ENCODE measurements at places on chromosomes 7 and 10.

DNA sequence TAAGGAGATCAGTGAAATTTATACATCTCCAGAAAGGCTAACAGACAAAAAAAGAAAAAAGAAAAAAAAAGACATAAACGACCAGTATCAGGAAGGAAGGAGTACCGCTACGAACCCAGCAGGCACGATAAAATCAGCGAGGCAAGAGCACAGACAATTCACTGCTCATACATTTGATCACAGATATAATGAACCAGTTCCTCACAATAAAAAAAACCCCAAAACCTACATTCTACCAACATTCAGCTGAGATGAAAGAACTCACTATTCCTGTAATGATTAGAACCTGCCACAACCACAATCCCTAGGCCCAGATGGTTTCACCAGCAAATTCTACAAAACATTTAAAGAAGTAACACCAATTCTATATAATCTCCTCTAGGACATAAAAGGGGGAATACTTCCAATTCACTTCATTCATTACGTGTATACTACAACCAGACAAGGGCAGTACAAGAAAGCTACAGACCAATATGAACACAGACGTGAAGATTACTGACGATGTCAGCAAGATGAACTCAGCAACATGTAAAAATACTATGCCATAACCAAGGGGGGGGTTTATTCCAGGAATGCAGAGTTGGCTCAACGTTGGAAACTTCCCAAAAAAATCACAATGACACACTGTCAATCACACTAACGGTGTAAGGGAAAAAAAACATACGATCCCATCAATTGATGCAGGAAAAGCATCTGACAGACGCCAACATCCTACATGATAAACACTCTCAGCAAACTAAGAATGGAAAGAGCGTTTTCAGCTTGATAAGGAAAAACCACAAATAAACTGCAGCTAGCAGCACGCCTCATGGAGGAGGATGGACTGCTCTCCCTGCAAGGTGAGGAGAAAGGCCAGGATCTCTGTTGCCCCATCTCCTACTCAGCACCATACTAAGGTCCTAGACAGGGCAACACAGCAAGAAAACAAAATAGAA is 256.2 kb downstream of the ELFN1 start:
- peak; percentile 62 for DNase-seq

GRCh38 chr10:109668154-109668665 is 255.1 kb downstream of the XPNPEP1 start:
- DNase-seq = no peak

DNA sequence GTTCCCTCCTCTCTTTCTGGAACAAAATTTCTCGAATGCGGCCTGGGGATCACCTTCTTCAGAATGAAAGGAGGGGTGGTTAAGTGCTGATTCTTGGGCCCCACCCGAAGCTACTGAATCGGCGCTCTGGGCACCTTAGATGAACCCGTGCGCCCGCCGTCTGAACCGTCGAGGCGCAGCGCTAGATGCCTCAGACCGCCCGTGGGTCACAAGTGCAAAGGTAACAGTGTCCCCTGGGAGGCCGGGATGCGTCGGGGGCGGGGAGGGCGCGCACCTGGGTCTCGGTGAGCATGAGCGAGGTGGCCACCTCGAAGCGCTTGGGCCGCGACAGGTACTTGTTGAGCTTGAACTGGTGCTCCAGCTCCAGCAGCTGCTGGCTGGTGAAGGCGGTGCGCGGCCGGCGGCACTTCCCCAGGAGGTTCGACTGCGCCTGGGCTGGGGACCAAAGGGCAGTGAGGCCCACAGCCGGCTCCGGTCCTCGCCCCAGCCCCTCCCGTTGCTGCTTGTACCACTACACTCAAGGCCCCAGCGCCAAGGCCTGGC is 4.2 kb downstream of the MNX1 start:
- no peak for DNase-seq

GRCh38 chr7:37531225-37531624 is 82.6 kb upstream of the ELMO1 start:
- DNase-seq = no peak

- no peak for DNase-seq
These were observed 159.5 kb upstream of the KLF14 start for GRCh38 chr7:130893441-130893894.

DNA sequence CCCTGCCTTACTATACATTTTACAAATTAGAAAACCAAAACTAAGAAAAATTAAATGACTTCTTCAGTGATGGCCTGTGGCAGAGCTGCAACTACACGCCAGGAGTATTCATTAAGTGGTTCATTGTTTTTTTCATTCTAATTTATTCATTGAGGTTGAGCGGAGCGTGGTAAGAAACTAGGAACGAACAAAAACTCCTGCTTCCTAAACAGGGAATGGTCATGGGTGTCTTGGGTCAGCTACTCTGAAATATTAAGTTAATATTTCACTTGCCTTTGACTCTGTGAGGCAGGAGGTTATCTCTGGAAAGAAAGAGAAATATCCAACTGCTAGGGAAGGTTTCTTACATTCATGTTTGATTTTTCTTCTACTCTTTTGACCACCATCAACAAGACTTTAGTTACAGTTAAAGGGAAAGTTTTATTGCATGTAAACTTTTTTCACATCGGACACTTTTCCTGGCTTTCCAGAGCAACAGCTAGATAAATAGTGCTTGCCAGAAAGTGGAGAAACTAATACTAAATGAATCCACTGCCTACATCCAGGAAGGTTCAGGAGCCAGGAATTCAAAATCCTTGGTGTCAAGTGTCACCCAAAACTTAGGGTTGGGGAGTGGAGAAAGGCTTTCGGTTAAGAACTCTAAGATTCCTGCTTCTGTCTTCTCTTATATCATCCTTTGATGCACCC is 896 bp upstream of the GNG11 start:
- DNase-seq = no peak

- DNase-seq = no peak
These were observed 382.8 kb downstream of the SDK1 start for GRCh38 chr7:3683546-3684539.

- no peak for DNase-seq
These were observed 18.1 kb downstream of the NOC3L start for GRCh38 chr10:94344522-94345122.

- DNase-seq = no peak
These were observed 254.9 kb downstream of the PLXNA4 start for GRCh38 chr7:132321387-132321786.

DNA sequence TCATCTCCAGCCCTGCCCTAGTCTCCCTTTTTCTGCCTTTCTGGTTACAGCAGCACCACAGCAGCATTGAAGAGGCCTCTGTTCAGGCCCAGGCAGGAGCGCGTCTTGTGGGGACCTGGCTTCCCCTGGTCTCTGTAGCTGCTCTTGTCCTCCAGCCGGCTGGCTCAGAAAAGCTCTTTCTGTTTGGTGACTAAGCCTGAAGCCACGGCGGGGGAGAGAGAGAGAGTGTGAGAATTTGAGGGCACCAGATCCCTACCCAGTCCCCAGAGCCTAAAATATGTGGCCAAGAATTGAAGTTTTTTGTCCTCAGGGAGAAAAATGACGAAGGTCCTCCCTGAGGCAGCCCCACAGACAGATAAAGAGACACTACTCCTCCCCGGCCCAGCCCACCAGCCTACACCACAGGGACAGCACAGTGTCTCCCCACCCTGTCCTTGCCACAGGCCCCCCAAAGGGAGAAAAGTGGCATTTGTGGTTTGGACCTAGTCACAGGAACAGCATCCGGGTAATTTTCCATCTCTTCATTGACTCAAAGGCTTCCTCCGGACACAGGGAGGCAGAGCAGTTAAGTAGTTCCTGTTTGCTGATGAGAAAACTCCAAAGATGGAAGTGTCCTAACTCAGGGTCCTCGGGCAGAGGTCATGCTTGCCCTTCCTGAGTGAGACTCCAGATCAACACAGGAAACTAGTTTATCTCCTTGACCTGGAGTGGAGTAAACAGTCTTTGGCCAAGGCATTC is 13.3 kb upstream of the FAM180A start:
- no peak for DNase-seq

DNA sequence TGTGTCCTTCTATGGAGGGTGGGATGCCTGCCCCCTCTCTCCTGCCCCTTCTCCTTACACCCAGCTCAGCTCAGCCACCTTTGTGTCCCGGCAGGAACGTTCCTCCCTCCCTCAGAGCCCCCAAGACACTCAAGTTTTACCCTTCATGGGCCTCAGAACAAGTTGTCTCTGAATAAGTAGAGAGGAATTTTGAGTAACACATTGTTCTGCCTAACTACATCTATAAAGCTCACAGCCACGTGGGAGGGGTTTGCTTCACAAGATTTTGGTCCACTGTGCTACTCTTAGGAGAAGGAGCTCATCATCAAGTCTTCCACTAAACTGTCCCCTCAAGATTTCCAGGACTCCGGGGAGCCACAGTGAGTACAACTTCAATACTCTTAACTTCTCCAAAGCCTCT is 51.6 kb upstream of the ZNF32 start:
- DNase-seq = no peak
